ENCODE measurements at places on chromosomes 16 and 17. TPM values are rescaled to one million over a fixed set of nuclear protein-coding genes. Genes with fewer than 3 reads are reported as not detected.

TEX14 gene
- total RNA-seq: 0.18 TPM

EFNB3 gene
- total RNA-seq: not detected

FOXC2 gene
- total RNA-seq: not detected

EFCAB5 gene
- 1.3 TPM for total RNA-seq

KCNH4 gene
- total RNA-seq: 0.13 TPM

GRCh38 chr16:84362471-84362941 lies 5.8 kb upstream of the ATP2C2 start:
- no peak for DNase-seq

GRCh38 chr16:84758627-84759026 lies 58.8 kb downstream of the USP10 start:
- DNase-seq: no peak

DNA sequence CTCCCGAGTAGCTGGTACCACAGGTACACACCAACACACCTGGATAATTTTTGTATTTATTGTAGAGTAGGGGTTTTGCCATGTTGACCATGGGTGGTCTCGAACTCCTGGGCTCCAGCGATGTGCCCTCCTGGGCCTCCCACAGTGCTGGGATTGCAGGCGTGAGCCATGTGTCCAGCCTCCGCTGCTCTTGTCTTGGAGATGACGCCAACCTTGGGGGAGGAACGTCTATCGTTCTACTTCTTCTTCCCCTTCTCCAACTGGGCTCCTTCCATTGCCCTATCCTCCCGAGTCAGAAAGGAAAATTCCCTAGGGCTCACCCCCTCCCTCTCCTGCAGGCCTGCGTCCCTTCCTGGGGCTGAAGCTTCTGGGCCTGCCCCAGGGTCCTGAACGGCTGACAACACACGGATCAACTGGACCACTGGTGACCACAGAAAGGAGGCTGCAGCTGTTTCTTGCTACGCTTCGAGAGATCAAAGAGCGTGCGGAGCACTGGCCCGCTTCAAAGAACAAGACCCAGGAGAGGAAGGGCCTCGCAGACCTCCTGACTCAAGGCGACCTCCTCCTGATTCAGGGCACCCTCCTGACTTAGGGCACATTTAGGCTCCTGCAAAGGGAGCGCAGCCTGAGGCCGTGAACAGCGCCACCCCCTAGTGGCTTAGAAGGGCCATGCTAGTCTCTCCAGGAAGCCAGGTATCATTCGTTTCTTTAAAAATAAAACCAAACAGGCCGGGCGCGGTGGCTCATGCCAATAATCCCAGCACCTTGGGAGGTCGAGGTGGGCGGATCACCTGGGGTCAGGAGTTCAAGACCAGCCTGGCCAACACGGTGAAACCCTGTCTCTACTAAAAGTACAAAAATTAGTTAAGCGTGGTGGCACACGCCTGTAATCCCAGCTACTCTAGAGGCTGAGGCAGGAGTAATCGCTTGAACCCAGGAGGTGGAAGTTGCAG lies 48.5 kb upstream of the HELZ start:
- peak; percentile 83 for DNase-seq

DNA sequence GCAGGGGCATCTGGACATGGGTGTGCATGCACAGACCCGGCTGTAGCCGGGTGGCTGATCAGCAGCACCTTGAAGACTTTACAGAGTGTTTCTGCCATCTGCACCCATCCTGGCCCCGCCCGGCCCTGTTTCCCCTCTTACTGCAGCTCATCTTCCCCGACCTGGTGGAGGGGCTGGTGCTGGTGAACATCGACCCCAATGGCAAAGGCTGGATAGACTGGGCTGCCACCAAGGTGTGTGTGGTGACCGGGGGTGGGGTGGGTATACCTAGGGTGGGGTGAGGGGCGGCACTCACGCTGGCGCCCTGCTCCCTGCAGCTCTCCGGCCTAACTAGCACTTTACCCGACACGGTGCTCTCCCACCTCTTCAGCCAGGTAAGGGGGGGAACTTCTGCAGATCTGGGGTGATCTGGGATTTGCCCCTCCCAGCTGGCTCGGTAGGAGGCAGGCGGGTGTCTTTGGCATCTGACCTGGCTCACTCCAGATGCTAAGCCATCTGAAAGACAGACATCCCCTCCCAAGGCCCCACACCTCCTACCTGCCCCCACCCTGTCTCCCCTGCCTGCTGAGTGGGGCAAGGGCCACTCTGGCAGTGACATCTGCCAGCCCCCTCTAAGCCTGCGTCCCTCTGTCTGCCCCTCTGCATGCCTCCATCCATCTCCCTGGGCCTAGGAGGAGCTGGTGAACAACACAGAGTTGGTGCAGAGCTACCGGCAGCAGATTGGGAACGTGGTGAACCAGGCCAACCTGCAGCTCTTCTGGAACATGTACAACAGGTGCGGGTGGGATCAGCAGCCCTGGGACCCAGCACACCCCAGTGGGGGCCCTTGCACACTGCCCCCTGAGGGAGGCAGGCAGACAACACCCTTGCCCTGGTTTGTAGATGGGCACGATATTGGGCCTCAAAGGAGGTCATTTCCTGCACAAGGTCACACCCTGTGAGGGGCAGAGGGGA lies 6.6 kb downstream of the NDRG4 start:
- no peak for DNase-seq

GRCh38 chr17:47278561-47278960 lies 24.9 kb downstream of the ITGB3 start:
- DNase-seq: no peak

DNA sequence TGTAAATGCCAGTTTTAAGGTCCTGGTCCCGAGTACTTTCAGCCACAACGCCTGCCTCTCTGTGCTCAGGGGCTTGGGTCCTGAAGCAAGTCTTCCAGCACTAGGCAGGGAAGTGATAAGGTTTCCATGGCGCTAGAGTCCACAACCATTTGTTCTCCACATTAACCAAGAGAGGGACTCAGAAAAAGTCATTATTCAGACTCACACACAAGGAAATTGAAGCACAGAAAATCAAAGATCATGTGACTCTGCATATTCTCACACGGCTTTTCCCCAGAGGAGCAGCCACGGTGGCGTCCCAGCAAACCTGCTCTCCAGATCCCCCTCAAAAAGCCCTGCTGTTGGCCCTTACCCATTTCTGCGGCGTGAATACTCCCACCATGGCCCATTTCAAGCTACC lies 9.7 kb downstream of the ENPP7 start:
- DNase-seq: no peak

GRCh38 chr17:69677130-69677529 lies 262.6 kb downstream of the MAP2K6 start:
- no peak for DNase-seq

DNA sequence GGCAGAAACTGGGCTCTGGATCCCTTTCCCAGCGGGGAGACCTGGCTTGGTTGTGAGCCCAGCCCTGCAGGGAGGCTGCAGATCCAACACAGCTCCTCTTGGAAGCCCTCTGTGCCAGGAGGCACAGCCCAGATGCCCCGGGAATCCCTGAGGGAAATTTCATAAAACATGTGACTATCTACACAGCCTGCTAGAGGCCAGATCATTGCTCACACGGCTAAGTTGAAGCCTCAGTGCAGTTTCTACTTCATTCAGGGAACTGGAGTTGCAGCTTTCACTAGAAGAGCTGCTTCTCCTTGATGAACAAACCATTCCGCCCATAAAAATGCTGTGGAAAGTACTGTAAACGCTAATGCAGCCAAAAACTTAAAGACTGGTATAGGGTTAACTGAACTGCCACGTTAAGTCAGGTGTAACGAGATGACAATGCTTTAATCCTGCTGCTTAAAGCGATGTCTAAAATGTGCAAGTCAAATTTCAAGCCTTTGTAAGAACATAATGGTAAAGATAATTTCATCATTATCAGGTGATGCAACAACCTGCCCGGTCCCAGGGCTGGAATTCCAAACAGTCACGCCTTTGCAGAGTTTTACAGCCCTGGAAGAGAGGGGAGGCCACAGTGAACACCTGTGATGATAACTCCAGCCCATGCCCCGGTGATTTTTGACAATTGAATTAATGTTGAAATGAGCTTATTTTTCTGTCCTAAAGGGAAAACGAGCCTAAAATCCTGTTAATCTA lies 172.5 kb downstream of the ZFHX3 start:
- DNase-seq: no peak

GRCh38 chr16:7579454-7579853 lies 246.8 kb downstream of the RBFOX1 start:
- no peak for DNase-seq

DNA sequence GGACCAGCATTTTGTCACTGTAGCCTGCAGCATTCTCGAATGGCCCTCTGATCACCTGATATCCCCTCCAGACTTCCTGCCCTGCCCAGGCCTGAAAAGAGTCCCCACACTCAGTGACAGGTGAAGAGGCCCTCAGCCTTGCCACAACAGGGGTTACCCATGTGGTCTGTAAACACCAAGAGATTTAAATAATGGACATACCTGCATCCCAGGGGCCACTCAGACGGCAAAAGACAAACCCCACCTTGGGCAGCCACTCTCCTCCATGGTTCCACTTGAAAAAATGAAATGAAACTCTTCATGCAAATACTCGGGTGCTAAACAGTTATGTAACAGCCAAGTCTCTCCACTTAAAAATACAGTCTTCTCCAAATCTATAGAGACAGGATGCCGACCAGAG lies 22.9 kb upstream of the PECAM1 start:
- DNase-seq: no peak

GRCh38 chr17:82107341-82107860 lies 9.4 kb upstream of the FASN start:
- no peak for DNase-seq

DNA sequence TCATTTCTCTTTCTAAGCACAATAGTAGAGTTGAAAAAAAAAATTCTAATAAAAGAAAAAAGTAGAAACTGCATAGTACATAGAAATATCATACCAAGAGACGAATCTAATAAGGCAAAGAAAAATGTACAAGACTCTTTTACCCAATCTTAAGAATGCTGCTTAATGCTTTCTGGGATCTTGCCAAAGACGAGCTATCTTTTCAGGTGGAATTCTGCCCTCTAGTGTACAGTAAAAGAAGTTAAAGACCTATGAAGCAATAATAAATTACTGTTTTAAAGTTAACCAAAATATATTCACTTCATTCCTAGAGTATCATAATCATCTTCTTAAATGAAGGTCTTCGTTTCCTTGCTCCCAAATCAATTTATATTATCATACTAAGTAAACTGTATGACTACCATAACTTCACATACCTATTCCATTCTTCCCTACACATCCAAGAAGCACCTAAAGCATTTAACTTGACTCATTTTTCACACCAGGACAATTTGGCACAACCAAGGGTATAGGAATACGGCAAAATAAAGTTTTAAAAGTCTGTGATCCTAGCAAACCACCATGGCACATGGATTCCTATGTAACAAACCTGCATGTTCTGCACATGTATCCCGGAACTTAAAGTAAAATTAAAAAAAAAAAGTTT lies 47.7 kb downstream of the CFDP1 start:
- DNase-seq: peak; percentile 26

GRCh38 chr16:85569039-85569614 lies 44.0 kb upstream of the GSE1 start:
- DNase-seq: no peak

- peak; percentile 72 for DNase-seq
These were observed 84.9 kb downstream of the HS3ST2 start for GRCh38 chr16:22898874-22899348.

GRCh38 chr17:64178011-64178825 lies 48.3 kb upstream of the ERN1 start:
- DNase-seq: no peak

DNA sequence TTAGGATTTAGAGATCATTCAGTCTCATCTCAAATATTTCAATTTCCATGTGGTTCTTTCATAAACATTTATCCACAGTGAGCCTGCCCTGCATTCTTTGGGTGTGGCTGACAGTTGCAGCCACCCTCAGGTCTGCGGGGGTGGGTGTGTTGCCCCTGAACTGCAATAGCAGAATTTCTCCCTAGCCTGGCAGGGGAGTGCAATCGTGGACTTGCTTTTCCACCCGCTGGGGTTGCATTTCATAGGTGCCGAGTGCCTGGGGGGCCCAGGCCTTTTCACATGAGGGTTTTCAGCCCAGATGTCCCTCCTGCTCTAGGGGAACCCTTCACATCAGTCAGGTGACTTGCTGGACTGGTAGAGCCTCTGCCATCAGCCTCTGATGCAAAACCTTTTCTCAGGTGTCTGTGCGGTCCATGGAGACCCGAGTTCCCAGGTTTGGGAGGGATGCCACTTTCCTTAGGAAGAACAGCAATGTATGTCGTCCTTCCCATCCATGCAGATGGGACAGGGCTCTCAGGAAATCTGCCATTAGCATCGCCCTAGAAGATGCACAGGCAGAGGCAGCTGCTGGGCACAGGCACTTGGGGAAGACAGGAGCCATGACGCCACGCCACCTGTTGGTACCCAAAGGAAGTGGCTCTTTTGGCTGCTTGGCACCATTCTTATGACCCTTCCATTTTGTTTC lies 2.4 kb upstream of the USP36 start:
- DNase-seq: peak; percentile 79

- DNase-seq: no peak
These were observed 72.2 kb upstream of the CES5A start for GRCh38 chr16:55947366-55947765.

- DNase-seq: peak; percentile 69
These were observed 113.2 kb downstream of the PRKCB start for GRCh38 chr16:23948949-23949411.

- DNase-seq: no peak
These were observed 20.9 kb downstream of the RHBDL3 start for GRCh38 chr17:32286518-32286900.

GRCh38 chr17:19380481-19381301 lies 2.4 kb downstream of the MAPK7 start:
- no peak for DNase-seq

DNA sequence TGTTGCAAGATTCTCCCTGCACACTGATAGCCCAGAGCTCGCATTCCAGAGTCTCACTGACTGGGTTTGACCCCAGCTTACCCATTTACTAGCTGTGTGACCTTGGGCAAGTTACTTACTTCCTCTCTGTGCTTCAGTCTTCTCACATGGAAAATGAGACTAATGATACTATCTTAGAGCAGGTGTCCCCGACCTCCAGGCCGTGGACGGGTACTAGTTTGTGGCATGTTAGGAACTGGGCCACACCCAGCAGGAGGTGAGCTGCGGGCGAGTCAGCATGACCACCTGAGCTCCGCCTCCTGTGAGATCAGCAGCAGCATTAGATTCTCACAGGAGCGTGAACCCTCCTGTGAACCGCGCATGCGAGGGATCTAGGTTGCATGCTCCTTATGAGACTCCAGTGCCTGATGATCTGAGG lies 15.8 kb downstream of the ANKFY1 start:
- no peak for DNase-seq

DNA sequence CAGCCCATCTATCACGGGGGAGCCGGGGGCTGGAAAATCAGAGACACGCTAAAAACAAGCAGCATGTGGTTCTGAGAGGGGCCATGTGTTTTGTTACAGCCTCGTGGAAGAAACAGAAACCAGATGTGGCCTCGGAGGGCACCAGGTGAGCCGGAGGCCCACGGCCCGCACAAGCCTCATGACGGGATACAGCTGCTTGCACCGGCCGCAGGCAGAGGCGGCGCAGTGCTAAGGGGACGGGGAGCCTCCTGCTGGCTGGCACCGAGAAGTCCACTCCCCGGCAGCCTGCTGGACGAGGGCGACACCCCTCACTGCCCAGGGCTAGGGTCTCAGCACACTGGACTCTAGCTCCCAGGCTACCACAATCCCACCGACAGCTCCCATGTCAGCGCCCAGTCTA lies 19.2 kb downstream of the NDUFAF8 start:
- DNase-seq: no peak

- DNase-seq: no peak
These were observed 44.1 kb upstream of the ACSF3 start for GRCh38 chr16:89049484-89050118.

- DNase-seq: no peak
These were observed 58.7 kb downstream of the LITAF start for GRCh38 chr16:11528053-11528452.

- no peak for DNase-seq
These were observed 8.2 kb downstream of the PRPSAP1 start for GRCh38 chr17:76345377-76345974.
